Activated CD8-positive, alpha-beta memory T cell treated with anti-CD3 and anti-CD28 coated beads for 1 hour (primary cell): ENCODE measurements at places on chromosomes 6 and 20.

- no peak for DNase-seq
Observed at GRCh38 chr6:13507306-13507860, 20.0 kb upstream of the GFOD1 start.

DNA sequence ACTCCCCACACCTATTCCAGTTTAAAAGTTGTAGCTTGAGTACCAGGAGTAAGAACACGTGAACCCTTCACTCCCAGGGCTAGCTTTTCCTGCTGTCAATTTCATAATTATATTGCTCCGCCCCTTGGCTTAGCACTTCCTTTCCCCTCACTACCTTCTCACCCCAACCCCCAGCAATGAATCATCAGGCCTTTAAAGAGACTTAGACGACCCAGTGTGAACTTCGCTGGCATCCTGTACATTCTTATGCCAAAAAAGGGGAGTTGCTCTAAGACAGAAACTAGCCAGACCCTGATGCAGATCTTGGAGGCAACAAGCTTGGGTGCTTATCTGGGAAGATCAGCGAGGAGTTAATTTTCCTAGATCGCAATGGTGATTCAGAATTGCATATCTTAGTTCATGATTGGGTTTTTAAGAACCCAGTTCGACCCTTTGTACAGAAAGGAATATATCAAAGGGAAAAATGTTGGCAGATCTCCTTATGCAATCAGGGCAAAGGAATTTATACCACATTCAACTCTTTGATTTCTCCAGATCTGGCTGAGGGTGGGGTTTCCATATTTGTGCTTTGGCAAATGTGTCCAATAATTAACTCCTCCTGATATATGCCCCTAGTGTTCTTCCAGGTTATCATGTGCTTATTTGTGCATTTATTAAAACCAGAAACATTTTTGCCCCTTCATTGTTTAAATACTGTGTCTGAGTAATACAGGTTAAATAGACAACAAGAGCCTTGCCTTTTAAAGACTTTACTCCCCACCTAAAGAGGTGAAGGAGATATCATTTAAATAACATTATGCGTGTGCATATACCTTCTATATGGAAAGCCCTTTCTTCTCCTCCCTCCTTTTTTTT is 8.1 kb upstream of the ATXN1 start:
- no peak for DNase-seq

DNA sequence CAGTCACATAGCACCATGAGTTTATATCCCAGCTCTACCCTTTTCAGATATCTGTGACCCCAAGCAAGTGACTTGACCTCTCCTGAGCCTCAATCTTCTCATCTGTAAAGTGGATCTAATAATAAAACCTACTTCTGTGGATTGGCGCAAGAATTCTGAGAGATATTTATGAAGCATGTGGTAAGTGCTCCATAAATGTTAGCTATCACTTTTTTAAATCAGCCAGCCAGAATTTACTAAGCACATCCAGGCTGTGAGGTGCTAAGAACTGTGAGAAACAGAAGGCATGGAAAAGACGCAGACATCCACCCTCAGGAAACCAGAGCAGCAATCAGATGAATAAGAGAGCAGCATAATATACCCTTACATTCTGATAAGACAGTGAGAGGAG is 862 bp downstream of the C20orf96 start:
- no peak for DNase-seq

GRCh38 chr20:62608218-62608565 is 34.1 kb upstream of the SLCO4A1 start:
- DNase-seq, result no peak

DNA sequence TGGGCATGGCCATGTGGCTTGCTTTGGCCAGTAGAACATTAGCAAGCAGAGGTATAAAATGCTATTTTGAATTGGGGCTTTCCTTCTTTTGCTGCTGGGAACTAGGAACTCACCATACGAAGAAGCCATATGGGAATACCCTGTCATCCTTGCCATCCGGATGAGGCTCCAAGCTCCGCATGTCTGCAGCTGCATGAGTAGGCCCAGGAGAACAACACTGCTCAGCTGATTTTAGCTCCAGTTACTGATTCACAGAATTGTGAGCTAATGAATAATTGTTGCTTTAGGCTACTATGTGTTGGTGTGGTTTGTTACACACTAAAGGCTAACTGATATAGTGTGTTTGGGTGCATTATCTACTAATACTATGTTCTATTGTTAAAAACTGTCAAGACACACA is 2.7 kb upstream of the PLCB4 start:
- DNase-seq, result no peak

DNA sequence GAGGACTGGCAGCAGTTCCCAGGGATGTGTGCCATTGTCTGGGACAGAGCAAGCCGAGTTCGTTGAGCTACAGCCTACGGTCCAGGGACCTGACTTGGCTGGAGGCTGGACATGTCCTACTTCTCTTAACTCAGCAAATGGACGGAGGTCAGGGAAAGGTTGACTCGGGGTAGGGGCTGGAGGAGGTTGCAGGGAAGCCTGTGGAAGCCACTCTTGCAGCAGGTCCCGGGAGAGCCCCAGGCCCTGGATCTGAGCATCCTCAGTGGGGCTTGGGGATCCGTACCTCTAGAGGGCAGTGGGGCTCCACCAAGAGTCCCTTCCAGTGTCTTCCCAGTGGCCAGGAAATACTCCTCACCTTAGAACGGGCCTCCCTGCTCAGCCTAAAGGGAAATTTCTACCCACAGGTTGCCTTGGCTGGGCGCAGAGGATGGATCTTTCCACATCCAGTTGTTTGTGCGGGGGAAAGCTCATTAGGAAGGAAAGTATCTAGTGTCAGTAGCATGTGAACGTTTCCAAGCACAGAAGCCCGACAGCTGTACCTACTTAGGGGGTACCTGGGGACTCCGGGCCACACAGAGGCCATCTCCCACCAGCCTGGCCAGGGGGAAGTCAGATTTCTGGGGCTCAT is 170.2 kb downstream of the NFATC2 start:
- DNase-seq, result no peak
